Activated T-cell treated with anti-CD3 and anti-CD28 coated beads for 1 hour (primary cell): ENCODE measurements at places on chromosomes 2 and 18.

DNA sequence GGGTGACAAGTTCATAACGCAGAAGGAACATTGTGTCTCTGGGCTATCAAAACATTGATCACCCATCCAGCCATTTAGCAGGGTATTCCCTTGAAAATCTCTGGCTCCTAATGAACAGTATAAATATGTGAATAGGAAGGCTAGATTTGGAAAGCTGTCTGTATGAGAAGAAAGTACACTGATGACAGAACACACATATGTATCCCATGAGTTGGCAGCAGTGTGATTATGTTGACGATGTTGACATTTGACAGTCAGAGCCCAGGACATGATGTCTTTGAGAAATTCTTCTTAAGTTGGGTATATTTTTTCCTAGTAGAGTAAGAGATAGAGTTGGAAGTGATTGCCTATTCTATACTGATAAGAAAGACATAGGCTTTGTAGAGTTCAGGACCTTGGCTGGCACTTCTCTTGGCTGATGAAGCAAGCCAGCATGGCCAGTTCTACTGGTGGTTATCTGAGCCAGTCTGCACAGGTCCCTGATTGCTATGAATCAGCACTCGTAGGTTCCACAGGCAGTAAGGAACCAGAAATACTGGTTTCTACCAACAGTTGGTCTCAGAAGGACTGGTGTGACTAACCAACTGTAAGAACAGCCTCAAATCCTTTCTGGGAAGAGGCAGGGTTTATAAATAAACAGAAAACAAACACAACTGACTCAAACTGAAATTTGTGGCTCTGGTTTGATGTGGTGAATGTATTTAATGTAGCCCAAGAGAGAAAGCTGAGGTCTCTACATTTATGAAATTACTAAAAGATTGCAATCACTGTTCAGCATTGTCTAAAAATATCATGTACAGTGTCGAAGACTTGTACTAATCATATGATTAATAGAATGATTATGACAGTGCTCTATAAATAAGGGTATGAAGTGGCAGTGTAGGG, 43.9 kb upstream of the RAPH1 start:
- no peak for DNase-seq

DNA sequence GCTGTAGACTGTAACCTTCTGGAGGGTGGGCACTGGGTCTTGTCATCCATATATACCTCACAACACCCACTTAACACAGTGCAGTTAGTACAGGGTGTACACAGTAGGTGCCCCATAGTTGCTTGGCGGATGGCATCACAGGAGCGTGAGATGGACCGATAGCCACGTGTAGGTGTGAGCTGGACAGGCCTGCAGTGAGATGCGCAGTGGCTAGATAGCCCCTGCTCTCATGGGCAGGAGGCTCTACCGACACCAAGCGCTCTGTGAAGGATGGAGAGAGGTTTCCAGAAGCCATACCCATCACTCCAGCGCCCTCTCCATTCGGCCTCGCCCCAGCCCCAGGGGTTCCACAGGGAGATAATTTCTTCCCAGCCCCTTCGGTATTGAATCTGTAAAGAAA, 49.5 kb downstream of the CAPN13 start:
- no peak for DNase-seq

- no peak for DNase-seq
Observed at GRCh38 chr2:217218269-217219163, 358.7 kb upstream of the TNP1 start.

GRCh38 chr2:126996378-126996699, 97.6 kb downstream of the TEX51 start:
- DNase-seq: no peak

GRCh38 chr2:128385365-128385764, 66.7 kb upstream of the HS6ST1 start:
- DNase-seq: no peak

DNA sequence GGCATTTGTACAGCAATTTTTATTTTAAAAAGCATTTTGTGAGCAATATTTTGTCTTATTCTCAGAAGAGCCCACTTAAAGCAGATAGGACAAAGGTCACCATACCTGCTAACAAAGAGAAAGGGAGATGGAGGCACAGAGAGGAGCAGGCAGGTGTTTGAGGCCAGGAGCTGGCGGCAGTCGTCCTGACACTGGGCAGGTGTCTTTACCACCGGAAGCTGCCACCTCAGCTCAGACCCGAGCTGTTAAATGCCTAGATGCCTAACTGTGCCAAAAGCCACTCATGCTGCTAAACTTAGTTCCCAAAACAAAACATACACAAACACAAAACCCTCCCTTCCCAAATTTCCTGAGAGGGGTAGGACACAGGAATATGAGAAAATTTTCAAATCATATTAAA, 120.9 kb downstream of the CNTNAP5 start:
- DNase-seq: no peak

DNA sequence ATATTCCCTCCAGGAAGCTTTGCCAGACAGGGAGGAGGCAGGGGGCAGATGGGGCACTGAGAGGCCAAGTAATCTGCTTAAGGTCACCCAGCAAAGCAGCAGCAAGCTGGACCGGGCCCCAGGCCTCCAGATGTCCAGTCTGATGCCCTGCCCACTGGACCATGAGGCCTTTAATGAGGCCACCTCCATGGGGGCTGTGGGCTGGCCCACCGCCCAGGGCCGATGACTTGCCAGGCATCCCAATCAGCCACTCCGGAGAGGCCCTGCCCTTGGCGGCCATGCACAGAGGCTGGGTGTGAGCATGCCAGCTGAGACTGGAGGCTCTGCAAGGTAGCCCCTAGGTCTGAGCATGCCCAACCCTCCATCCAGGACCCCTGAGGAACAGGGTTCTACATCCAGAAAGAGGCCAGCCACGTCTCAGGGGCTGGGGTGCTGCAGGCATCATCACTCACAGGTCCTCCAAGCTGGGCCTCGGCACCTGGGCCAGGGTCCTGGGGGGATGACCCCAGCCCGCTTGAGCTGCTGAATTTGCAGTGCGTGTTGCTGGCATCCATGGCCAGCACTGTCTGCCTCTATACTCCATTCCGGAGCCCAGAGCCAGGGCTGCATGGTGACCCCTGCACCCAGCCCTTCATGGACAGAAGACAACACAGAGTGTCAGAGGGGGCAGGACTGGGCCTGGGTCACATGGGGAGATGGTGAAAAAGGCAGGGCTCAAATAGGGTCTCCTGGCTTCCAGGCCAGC, 164.2 kb downstream of the INHBB start:
- no peak for DNase-seq
